Natural killer cell (primary cell): ENCODE measurements at places on chromosomes 13 and 19. TPM values are rescaled to one million over a fixed set of nuclear protein-coding genes. Genes with fewer than 3 reads are reported as not detected.

DNA sequence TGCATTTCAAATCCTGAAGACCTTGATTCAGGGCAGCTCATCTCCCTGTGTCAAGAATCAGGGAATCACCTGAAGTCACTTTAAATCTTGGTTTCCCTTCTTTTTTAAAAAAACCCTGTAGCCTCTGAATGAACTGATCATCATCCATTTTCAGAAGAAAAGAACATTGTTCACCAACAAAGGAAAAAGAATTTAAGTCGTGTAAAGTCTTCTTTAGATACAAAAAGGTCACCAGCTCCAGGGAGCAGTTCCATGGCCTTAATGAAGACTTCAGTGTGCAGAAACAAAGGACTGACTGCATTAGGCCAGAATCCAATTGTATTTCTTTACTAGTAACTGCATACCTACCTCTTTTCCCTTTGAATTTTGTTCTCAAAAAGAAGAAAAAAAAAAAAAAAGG is 245.0 kb downstream of the ABCC4 start:
- H3K4me3 ChIP-seq: no peak overlapping the region
- H3K36me3 ChIP-seq: no peaks in the 10 kb centered on the region
- no peak for DNase-seq
- H3K27ac ChIP-seq: no peak overlapping the region
- H3K27me3 ChIP-seq: no peaks in the 10 kb centered on the region

- no peaks in the 10 kb centered on the region for H3K4me1 ChIP-seq
- DNase-seq: no peak
- H3K27ac ChIP-seq: no peak overlapping the region
- H3K4me3 ChIP-seq: no peak overlapping the region
- H3K27me3 ChIP-seq: no peaks in the 10 kb centered on the region
These were observed 158.3 kb downstream of the FOXO1 start for GRCh38 chr13:40508127-40508526.

The PSG6 gene
- total RNA-seq: not detected

DNA sequence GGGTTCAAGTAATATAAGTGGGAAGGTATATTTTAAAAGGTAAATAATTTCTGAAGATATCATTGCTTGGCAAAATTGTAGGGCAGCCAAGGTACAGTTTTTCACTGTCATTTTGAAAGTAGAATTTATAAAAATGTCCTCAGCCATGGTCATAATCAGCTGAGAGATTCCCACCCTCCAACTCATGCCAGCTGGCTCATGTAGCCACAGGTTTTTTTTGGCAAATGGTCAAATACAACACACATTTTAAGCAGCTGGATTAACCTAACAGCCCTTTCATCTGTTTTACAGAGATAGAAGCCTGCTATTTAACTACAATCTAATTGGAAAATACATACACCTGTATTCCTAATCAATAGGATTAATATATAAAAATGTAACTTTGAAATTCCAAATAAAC is 619.2 kb upstream of the SGCG start:
- no peak for DNase-seq
- H3K27ac ChIP-seq: no peak overlapping the region
- no peaks in the 10 kb centered on the region for H3K36me3 ChIP-seq

GRCh38 chr19:29537601-29538000 is 11.8 kb downstream of the VSTM2B start:
- no peak overlapping the region for H3K4me3 ChIP-seq
- H3K4me1 ChIP-seq: no peaks in the 10 kb centered on the region

The MISP3 gene
- 4.1 TPM for total RNA-seq

DNA sequence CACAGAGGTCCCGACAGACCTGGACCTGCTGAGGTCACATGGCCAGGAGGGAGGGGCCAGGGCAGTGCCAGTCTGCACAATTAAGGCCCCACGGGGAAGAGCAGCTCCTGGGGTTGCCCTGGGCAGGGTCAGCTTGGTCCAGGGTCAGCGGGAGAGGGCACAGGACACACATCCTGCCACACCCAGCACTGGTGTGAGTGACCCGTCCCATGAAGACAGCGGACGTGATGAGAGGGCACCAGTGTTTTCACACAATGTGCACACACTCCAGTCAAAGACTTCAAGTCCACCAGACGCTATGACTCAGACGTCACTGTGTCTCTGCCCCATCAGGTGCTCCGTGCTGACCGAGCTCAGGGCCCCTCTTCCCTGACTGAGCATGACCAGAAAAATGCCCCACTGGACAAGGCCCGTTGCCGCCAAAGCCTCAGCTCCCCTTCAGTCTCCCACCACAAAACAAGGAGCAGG is 4.2 kb downstream of the TMEM259 start:
- DNase-seq: no peak
- peaks cover 31% of the 10 kb centered on the region for H3K36me3 ChIP-seq
- H3K27ac ChIP-seq: no peak overlapping the region
- H3K4me3 ChIP-seq: no peak overlapping the region
- H3K4me1 ChIP-seq: peaks cover 61% of the 10 kb centered on the region

GRCh38 chr19:16957151-16957701 is 68.4 kb downstream of the F2RL3 start:
- no peak overlapping the region for H3K27ac ChIP-seq
- no peak overlapping the region for H3K4me3 ChIP-seq
- DNase-seq: no peak
- H3K27me3 ChIP-seq: no peaks in the 10 kb centered on the region
- peaks cover 2% of the 10 kb centered on the region for H3K4me1 ChIP-seq

- H3K36me3 ChIP-seq: no peaks in the 10 kb centered on the region
- no peak for DNase-seq
- no peak overlapping the region for H3K4me3 ChIP-seq
- H3K4me1 ChIP-seq: no peaks in the 10 kb centered on the region
- H3K27me3 ChIP-seq: no peaks in the 10 kb centered on the region
These were observed 1292.4 kb upstream of the MIR17HG start for GRCh38 chr13:90055121-90055520.

- no peak for DNase-seq
- H3K36me3 ChIP-seq: no peaks in the 10 kb centered on the region
- no peak overlapping the region for H3K27ac ChIP-seq
- H3K4me1 ChIP-seq: no peaks in the 10 kb centered on the region
- no peaks in the 10 kb centered on the region for H3K27me3 ChIP-seq
These were observed 194.7 kb downstream of the LMO7 start for GRCh38 chr13:75830842-75831241.

The CACNG7 gene
- total RNA-seq: not detected
